ENCODE measurements at places on chromosomes 3 and 15.

DNA sequence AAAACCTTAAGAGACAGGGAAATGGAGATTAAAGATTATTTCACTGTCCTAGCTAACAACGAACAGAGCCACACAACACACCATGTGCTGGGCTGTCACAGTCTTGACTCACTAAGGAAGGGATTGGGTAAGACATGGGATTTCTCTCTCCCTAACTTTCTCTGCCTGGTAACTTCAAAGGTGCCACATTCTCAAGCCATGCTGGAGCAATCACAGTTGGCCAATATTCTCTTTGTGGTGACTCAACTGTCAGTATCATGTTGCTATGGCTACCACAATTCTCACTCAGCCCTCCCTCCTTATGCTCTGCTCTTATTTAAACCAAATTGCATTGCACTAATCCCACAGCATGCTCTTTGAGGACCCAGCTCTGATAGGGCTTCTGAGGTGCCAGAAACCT lies 74.0 kb downstream of the OXNAD1 start:
- peak; percentile 44 for DNase-seq

DNA sequence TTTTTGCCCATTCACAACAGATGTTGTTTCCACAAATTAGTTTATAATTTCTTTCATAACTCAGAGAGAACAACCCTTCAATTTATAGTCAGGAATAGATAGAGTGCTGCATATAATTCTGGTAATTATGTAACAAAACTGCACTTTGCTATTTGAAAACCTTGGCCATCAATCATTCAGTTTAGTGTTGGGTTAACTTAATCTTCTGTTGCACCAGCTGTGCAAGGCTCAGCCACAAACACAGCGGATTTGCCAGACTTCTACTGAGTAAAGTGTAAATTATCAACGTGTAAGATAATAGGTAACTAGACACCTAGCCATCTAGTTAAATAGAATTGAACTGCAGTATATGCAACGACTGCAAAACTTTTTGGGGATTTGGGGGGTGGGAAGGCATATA lies 1064.3 kb upstream of the EPHA6 start:
- DNase-seq, result no peak

DNA sequence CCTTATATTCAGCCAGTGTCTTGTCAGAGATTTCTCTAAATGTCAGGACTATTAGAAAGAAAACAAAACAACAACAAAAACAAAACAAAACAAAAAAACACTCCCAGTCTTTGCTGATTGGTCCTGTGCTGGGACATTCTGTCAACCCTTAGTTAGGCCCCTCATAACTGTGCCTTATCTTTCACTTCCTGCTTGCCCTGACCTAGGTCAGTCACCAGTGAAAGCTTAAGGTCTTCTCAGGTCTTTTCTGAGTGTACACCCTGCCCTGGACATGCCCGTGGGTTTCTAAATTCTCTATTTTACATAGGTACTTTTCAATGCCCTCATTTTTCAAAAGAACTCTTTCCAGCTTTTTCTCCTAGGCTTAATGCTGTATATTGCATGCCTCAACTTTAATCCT lies 454.1 kb downstream of the GRM7 start:
- no peak for DNase-seq

GRCh38 chr3:138297059-138297607 lies 32.5 kb downstream of the NME9 start:
- no peak for DNase-seq

GRCh38 chr3:36774052-36774451 lies 9.7 kb upstream of the DCLK3 start:
- no peak for DNase-seq
